ENCODE measurements at places on chromosomes 2 and 18. TPM values are rescaled to one million over a fixed set of nuclear protein-coding genes. Genes with fewer than 3 reads are reported as not detected.

DNA sequence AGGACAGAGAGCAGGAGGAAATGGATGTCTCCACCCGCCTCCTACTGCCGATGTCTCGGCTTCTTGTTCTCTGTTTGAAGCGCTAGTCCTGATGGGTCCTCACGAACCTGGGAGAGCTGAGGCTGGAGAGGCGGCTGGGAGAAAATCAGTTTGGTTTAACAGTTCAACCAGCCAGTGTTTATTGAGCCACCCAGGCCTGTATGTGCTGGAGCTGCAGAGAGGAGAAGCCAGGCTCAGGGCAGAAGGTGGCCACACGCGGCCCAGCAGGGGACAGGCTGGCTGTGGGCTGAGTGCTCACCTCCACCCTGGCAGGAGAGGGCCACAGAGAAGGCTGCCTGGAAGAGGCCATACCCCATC is 202.1 kb downstream of the CYP26B1 start:
- DNase-seq = no peak

- no peak for DNase-seq
These were observed 76.5 kb upstream of the HS6ST1 start for GRCh38 chr2:128395196-128395595.

DNA sequence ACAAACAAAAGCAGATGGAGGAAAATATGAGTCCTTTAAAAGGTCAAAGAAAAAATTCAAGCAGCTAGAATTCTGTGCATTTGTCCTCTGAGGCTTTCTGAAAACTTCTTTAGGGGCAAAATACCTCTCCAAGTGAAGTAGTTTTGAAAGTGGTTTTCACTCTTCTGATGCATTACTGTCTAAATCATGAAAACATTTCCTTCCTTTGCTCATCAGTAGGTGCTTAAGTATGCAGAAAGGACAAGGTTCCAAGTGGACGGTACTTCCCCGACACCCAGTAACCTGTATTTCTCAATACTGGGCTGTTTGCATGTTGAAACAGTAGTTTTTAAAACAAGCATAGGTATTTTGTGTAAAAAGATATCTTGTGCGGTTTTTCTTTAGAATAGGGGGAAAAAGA is 189.1 kb upstream of the ERBB4 start:
- no peak for DNase-seq

- no peak for DNase-seq
These were observed 75.0 kb downstream of the DGKD start for GRCh38 chr2:233429175-233429897.

Gene DNAH7
- total RNA-seq = 0.50 TPM

DNA sequence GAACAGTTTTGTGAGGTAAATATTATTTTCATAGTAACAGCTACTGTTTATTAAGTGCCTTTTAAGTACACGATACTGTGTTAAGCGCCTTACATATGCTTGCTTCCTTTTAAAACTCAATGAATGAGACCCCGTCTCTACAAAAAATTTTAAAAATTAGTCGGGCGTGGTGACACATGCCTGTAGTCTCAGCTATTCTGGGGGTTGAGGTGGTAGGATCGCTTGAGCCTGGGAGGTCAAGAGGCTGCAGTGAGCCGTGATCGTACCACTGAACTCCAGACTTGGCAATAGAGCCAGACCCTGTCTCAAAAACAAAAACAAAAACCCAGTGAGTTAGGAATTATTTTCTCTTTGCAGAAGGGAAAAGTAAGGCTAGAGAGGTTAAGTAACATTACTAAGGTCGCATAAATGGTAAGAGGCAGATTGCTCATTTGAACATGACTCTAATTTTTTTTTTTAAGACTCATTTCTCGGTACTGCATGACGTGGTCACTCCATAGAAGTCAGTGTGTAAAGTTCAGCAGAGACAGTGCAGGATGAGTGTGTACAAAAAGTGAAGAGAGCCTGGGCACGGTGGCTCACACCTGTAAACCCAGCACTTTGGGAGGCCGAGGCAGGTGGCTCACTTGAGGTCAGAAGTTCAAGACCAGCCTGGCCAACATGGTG is 1.1 kb downstream of the METAP1D start:
- no peak for DNase-seq

DNA sequence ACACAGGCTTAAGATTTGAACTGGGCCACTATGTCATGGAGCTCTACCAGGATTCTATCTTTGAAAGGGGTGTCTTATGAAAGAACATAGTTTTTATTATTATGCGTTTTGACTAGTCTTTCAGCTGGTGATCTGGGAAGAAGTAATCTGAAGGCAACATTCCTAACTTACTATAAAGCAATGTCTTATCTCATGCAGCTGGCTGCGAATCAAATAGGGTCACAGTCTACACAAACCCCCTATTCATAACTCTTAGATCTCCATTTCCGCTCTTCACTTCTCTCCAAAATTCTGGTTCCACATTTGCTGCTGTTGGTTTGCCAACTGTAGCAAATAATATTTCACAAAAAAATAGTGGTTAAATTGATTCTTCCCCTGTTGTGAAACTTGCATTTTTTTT is 813.3 kb downstream of the CNTNAP5 start:
- DNase-seq = no peak

Gene TMEM247
- not detected for total RNA-seq

DNA sequence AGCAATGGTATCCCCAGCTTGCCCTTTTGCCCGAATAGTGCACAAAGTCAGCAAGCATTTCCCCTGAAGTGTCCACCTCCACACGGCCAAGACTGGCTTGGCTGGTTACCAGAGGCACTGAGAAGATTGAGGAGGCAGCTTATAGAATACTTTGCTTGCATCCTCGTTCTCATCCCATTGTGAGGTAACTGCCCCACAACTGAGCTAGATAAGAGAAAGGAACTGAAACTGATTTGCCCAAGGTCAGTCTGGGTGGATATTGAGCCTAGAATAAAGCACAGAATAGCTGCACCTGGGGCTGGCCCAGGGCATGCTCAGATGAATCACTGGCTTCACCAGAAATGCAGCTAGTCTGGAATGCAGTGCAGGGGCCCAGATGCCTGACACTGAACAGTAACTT is 32.7 kb upstream of the MAP4K3 start:
- DNase-seq = no peak

- DNase-seq = no peak
These were observed 58.7 kb downstream of the ASXL2 start for GRCh38 chr2:25819597-25820039.

DNA sequence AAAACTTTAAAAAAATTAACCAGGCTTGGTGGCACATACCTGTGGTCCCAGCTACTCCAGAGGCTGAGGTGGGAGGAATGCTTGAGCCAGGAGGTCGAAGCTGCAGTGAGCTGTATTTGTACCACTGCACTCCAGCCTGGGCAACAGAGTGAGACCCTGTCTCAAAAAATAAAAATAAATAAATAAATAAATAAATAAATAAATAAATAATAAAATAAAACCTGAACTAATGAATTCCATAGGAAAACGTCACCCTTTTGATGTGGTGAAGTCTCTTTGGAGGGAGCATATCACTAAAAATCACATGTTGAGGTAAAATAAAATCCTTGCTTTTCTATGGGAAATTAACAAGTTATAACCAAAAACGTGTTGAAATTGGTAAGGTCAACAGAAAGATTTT is 29.6 kb upstream of the ITGAV start:
- no peak for DNase-seq

GRCh38 chr2:46148369-46148736 is 148.9 kb upstream of the EPAS1 start:
- DNase-seq = no peak

DNA sequence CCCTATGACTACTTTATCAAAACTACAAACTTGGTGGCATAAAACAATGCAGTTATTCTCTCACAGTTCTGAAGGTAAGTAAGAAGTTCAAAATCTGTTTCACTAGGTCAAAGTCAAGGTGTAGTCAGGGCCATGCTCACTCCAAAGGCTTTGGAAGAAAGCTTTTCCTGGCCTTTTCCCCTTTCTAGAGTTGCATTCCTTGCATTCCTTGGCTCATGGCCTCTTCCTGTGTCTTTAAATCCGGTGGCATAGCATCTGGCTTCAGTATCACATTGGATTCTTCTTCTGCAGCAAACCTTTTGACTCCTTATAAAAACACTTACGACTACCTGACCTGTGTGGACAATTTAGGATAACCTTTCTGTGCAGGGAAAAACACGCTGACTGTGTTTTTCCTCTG is 543.5 kb upstream of the HNMT start:
- DNase-seq = no peak

DNA sequence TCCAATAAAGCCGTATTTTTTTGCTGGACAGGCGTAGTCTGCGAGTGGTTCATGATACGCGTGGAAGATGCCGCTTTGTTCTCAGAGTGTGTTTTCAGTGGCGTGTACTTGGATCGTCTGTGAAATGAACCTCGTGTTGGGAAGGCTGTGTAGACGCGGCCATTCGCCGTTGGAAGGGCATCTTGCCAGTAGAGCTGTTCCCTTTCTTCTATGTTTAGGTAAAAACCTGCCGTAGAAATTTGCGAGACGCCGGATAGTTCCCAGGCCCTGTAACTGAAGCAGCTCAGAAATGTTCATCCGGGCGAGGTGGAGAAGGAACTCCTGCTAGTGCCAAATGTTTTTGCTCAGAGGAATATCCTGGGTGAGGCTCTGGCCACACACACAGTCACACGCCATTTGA is 133.6 kb downstream of the NFATC1 start:
- no peak for DNase-seq

Gene SLC66A3
- total RNA-seq = 14.3 TPM

DNA sequence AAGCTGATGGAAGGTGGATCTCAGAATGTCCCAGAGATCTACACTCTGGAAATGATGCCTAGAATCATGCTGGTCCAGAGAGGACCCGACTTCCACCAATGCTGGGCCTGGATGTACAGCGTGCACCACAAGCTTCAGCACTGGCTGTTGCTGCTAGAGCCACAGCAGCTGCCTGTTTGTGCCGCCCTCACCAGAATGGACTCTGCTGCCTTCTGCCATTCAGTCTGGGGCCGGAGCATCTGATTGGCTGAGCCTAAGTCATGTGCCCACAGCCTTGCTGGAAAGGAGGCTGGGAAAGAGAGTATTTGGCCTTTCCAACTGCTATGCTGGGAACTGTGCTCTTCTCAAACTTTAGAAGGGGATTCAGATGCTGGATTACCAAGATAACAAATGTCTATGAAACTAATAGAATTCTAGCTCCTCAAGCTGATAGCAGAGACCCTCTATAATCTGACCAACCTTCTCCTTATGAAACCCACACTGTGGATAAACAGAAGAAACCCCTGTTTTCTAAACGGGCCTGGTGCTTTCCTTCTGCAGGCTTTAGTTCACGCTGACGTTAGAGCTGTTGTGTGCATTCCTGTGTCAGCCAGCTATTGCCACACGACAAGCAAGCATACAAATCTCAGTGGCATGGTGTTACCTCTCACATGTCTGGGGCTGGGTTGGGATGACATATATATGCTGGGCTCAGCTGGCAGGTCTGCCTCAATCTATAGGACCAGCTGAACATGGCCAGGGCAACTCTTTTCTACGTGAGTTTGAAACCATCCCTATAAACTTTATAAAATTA is 4.1 kb upstream of the LOXHD1 start:
- no peak for DNase-seq

GRCh38 chr18:8188184-8188583 is 421.1 kb upstream of the RAB12 start:
- DNase-seq = no peak

DNA sequence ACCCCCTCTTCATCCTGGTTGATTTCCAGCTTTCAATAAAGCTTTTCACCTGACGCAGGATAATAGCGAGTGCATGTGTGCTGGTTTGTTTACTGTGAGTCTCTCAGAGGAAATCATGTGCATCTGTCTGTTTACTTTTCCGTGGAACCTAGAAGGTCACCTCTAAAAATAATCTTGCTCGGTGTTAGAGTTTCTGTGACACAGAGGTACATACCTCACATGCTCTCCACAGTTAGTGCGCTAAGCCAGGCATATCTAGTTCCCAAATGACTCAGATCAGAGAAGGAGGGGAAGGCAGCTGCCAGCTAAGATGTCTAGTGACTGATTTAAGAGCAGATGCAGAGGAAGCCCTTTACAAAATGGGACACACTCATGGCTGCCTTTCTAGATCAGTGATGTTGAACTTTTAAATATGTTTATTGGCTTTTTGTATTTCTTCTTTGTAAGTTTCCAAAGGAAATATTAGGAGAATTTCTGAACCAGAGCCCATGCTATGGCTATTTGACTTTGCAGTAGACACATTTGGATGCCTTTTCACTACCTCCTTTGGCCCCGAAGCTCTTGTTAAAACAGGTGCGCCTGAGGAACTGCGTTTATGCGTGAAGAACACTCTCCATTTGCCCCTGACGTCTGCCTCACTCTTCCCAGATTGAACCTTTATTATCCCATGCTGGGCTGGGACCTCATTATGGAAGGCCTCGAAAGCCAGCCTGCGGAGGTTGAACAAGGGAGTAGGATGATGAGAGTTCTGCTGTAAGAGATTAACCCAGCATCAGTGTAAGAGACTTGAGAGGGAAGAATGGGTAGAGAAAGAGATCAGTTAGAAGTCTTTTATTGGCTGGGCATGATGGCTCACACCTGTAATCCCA is 145.6 kb downstream of the FAM161A start:
- DNase-seq = no peak

All from left cardiac atrium (tissue), 4 donors.